Stimulated activated CD8-positive, alpha-beta memory T cell treated with anti-CD3 and anti-CD28 coated beads, Interleukin-15, amount 100 ng/mL, for 48 hours (primary cell): ENCODE measurements at places on chromosomes 16 and 17.

DNA sequence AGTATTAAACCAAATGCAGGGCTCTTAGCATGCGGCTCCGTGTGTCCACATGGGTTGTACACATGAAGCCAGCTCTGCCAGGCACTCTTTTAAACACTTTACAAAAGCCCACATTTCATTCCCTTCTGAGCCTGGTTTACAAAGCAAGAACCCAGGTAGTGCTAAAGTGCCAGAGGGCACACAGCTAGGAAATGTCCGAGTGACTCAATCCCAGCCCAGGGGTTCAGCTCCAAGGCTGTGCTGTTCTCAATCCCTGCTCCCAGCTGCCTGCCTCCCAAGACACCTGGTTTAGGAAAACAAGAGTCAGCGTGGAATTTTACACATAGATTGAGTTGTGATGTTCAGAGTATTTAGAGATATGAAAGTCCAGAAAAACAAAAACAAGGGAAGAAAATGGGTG lies 13.3 kb upstream of the DCAF7 start:
- DNase-seq: no peak

- DNase-seq: no peak
These were observed 51.1 kb upstream of the MEAK7 start for GRCh38 chr16:84555418-84556196.

GRCh38 chr16:54289945-54290832 lies 3.6 kb upstream of the IRX3 start:
- no peak for DNase-seq

- no peak for DNase-seq
These were observed 16.1 kb downstream of the TRAF7 start for GRCh38 chr16:2171601-2172178.

DNA sequence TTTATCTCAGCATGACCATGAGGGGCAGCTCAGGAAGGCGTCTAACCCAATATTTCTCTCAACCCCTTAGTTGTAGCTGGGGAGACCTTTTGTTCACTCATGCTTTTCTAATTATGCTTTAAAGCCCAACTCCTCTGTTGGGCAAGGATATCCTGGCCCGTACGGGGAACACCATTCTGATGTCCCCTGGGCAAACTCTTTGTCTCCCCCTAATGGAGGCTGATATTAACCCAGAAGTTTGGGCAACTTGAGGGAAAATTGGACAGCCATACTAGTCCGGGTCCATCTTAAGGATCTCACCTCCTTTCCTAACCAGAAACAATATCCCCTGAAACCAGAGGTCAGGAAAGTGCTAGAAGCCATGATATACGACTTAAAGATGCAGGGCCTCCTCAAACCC lies 143.7 kb upstream of the COX10 start:
- DNase-seq: no peak

GRCh38 chr16:89360760-89361435 lies 129.5 kb downstream of the ANKRD11 start:
- peak; percentile 76 for DNase-seq

GRCh38 chr16:52953215-52953614 lies 99.5 kb downstream of the CHD9NB start:
- DNase-seq: no peak

DNA sequence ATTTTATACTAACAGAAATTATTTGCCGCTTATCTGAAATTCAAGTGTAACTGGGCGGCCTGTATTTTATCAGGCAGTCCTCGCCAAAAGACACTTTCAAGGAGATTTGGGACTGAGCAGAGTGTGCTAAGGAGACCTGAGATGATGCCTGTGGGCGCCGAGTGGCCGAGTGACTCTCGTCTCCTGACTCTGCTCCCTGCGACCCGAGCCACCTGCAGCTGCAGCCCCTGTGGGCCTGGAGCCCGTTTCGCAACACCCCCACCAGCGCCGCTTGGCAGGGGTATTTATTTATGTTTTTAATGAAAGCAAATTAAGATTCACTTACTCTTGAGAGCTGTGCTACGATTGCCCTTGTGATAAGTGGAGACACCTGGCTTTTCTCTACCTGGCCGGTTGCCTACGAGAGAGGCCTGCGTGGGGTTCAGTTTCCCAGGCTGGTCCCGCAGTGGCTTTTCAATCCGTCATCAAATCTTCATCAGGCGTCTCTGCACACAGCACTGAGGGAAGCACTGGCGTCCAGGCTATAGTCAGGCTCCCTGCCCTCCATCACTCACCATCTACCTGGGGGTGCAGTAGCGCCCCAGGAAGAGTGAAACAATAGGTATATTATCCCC lies 124.0 kb downstream of the SEC14L1 start:
- no peak for DNase-seq

- no peak for DNase-seq
These were observed 679.0 kb upstream of the CA10 start for GRCh38 chr17:52837492-52837891.

DNA sequence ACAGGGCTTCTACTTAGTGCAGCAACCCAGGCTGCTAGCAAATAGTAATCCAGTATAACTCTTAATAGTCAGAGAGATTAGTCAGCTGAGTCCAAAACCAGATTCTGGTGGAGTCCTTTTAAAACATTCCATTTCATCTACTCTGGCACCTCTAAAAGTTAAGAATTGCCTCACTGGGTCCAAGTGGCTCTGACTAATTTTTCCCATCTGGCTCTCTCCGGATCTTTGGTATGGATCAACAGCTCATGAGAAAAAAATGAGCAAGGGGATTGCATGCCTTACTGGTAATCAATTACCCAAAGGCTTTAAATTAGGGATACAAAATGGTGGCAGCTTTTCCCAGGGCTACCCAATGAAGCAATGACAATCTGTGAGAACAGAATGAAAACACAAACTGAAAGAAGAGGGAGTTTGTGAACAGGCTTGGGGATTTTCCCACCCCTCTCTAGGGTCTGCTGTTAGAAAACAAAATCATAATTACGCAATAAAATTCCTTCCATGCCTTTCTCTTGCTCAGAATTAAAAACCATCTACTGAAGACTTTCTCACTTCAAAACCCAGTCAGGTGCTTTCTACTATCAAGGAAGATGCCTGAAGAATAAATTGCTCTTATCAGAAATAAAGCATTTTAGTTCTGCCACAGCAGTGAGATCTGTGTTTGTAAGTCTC lies 84.6 kb upstream of the PMFBP1 start:
- no peak for DNase-seq

DNA sequence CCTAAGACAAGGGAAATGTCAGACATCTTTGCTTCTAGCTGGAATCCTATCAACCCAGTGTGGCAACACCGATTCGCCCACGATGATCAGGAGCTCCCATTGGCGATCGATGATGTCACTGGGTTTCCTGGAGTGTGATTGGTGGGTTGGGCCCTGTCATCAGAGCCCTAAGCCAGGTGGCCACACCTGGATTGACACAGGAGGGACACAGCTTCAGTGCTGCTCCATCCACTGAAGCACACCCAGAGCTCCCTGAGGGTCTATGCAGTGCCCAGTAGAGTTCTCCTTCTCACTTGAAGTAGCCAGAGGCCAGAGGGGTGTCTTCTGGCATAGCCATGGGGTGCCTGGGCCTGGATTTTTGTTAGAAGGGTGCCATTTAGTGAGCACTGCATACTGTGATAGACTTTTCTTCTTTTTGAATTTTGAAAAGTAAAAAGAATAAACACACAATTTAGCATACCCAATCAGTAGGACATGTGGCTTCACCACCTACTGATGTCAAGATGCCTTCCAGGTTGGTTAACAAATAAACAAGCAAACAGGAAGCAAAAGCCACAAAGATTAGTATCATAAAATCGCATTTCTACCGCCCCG lies 77.6 kb downstream of the CMIP start:
- DNase-seq: no peak

- no peak for DNase-seq
These were observed 8.4 kb downstream of the FBRS start for GRCh38 chr16:30666681-30667080.

DNA sequence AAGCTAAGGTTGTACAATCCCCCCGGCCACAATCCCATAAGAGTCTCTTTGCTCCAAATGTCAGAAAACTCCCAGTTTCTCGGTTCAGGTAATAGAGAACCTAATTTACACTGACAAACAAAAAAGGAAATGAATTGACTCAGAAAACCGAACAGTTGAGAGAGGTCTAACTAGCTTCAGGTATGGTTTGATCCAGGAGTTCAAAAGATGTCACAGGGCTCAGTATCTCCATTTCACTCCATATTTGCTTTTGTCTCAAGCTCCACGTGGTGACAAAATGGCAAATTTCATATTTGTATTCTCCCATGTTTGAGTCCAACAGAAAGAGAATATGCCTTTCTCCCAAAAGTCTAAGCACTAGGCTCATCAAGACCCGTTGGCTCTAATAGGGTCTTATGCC lies 117.4 kb downstream of the AXIN2 start:
- no peak for DNase-seq

GRCh38 chr16:72287649-72288048 lies 115.7 kb upstream of the PMFBP1 start:
- no peak for DNase-seq

GRCh38 chr17:15171167-15172047 lies 93.7 kb downstream of the PMP22 start:
- peak; percentile 4 for DNase-seq

DNA sequence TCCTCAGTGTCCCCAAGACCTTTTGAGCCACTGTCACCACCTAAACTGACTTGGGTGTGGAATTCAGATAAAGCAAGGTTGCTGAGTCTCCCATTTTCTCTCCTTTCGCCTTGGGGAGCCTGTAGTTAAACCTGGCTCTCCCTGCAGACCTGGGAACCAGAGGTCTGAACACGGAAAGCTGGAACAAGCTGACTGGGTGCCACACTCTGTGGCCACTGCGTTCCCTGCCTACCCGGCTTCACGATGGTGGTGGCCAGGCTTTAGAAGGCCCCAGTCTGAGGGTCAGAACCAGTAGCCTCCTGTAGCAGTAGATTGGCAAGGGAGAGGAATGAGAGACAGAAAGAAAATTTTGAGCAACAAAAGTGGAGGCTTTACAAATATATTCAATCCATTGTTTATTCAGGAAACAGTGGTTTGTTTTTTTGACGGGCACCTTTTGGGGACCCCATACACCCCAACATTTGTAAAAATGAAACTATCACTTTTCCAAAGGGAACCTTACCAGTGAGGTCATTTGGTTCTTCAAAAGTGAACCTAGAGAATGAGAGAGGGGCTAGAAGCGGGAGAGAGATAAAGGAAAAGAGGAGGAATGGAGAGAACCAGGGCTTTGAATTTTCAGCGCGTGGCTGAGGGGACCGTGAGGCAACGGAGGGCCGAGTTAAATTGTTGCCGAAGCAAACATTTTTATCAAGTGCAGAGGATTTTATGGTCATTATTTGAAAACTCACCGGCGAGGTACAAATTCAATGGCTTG lies 1.8 kb upstream of the HOXB8 start:
- no peak for DNase-seq

- no peak for DNase-seq
These were observed 75.7 kb downstream of the NXN start for GRCh38 chr17:903691-904481.

- no peak for DNase-seq
These were observed 89.4 kb downstream of the C16orf78 start for GRCh38 chr16:49462989-49463371.

GRCh38 chr17:4142107-4142900 lies 526 bp downstream of the ZZEF1 start:
- peak; percentile 8 for DNase-seq

DNA sequence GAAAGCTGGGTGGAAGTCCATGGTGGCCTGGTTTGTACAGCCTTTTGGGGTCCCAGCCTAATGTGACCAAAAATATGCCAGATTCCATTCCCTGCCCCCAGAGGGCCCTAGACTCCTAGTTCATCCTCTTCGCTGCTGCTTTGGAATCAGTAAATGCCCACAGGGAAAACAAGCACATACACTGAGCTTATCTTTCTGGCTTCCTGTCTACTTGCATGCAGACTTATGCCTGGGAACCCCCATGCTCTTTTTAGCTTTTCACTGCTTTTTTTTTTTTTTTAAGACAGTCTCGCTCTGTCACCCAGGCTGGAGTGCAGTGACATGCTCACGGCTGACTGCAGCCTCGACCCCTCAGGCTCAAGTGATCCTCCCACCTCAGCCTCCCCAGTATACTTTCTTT lies 6.2 kb upstream of the CD300LG start:
- DNase-seq: no peak

- peak; percentile 56 for DNase-seq
These were observed 7.0 kb downstream of the KRT14 start for GRCh38 chr17:41579484-41580243.

GRCh38 chr16:87332150-87332549 lies 15.0 kb upstream of the C16orf95 start:
- no peak for DNase-seq

GRCh38 chr17:21212826-21213637 lies 929 bp downstream of the TMEM11 start:
- no peak for DNase-seq

- DNase-seq: peak; percentile 8
These were observed 11.8 kb downstream of the SYT17 start for GRCh38 chr16:19179546-19180490.

GRCh38 chr17:161481-161880 lies 20.0 kb downstream of the DOC2B start:
- no peak for DNase-seq

DNA sequence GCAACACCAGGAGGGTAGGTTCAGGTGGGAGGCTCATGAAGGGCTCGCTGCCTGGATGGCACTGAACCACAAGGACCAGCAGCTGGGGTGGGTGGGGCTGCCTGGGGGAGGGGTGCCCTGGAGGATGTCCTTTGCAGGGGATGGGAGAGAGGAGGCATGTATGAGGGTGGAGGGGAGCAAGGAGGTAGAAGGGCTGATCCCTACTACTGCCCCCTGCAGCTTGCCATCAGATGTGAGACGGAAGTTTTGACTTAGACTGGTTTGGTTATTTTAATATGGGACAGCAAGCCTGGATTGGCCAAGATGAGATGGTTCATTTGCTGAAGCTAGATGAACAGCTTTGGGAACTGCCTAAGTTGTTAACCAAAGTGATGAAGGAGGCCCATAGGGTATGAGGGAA lies 115.9 kb downstream of the SEC14L1 start:
- DNase-seq: no peak

- DNase-seq: no peak
These were observed 11.9 kb downstream of the TMEM204 start for GRCh38 chr16:1545044-1546040.

- no peak for DNase-seq
These were observed 23.2 kb downstream of the ZNF652 start for GRCh38 chr17:49338883-49339282.

DNA sequence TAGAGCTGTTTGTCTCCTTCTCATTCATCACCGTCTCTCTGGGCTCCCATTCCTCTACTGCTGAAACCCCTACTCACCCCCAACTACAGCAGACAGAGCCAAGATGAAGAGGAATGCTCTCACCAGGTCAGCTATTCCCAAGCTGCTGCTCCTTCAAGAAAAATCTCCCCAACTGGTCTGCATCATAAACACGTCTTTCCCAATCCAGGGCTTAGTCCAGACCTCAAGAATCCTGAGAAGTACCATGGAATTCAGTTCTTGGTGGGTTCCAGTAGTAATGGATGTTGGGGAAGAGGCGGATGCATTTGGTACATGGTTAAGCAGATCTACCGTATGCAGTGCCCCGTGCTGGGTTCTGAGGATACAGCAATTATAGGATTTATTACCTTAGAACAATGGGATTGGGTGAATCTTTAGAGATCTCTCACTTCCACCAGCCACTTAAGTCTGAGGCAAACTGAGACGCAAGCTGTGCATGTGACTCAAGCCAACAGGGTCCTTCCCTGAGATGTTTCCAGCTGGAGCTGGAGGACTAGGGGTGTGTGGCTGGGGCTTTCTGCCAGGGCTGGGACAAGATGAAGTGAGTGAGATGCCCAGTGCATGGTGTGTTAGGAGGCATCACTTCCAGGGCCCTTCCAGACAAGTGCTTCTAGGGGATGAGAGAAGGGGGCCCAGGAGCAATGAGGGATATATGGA lies 232.7 kb upstream of the CDH5 start:
- DNase-seq: no peak

- DNase-seq: no peak
These were observed 39.4 kb downstream of the RPH3AL start for GRCh38 chr17:313231-313630.

- no peak for DNase-seq
These were observed 8.9 kb upstream of the ABAT start for GRCh38 chr16:8665529-8665928.
